ENCODE measurements at places on chromosomes 7 and 10.

GRCh38 chr7:25586513-25586912 lies 358.2 kb upstream of the NPVF start:
- no peak for DNase-seq

DNA sequence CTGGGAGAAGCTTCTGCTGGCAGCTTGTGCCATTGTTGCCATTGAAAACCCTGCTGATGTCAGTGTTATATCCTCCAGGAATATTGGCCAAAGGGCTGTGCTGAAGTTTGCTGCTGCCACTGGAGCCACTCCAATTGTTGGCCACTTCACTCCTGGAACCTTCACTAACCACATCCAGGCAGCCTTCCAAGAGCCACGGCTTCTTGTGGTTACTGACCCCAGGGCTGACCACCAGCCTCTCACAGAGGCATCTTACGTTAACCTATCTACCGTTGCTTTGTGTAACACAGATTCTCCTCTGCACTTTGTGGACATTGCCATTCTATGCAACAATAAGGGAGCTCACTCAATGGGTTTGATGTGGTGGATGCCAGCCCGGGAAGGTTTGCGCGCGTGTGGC lies 220.7 kb downstream of the ADK start:
- no peak for DNase-seq

- no peak for DNase-seq
Measured at GRCh38 chr10:12703126-12703525, 298.4 kb downstream of the CCDC3 start.

DNA sequence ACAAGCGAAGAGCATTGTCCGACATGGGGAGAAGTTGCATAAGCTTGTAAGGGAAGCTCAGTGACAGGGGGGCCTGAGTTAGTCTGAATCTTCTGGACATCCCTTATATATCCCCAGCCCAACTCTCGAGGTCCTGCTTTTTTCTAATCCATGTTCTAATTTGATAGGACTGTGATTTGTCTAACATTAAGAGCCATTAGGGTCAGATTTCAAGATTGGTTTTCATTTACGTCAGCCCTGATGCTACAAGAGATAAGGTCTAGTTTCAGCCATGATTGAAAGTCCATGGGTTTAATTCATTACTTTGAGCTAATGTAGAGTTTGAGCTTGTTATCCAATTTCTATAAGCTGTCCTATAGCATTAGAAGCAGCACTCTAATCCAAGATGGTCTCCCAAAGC lies 20.3 kb downstream of the TLX1 start:
- no peak for DNase-seq

DNA sequence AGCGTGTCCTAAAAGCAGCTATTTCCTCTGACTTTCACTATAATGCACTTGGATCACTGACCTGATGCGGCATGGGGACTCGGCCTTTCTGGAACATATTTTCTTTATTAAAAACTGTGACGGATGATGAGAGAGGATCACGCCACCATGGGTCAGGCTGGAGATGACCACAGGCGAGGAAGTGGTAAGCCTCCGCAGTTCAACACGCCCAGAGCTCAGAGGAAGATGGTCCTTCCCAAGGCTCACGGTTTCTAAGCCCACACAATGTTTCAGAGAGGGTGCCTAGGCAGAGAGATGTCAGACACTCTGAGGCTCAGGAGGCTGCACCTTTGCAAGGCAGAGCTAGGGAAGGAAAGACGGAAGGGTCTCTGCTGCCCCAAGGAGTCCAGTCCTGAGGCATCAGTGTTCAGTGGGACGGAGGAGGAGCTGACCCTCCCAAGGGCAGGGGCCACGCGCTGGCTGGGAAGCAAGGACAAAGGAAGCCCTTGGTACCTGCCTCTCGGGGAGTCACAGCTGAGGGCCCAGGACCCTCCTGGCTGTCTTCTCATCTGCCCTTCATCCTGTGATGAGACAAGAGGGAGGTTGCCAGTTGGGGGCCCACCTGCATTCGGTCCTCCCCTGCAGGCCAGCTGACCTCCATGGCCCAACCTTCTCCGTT lies 9.5 kb downstream of the CHST15 start:
- no peak for DNase-seq

DNA sequence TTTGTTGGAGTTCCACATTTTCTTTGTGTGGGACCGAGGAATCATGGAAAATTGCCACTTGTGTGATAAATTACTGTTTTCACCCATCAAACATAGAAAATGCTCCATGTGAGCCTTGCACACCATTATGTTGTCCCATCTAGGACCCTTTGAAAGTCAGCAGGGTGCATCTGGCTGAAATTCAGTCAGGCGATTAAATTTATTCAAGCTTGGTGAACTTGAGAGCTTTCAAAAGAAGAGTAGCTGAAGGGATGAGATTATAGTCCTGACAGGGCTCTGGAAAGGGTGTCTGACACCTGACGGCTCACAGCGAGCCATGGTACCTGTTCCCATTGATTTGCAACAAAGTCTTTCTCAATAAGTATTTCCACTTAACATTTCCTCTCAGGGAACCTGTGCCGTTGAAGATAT lies 399.7 kb upstream of the ETV1 start:
- no peak for DNase-seq

- DNase-seq = no peak
Measured at GRCh38 chr7:43625453-43625852, 42.5 kb downstream of the STK17A start.

DNA sequence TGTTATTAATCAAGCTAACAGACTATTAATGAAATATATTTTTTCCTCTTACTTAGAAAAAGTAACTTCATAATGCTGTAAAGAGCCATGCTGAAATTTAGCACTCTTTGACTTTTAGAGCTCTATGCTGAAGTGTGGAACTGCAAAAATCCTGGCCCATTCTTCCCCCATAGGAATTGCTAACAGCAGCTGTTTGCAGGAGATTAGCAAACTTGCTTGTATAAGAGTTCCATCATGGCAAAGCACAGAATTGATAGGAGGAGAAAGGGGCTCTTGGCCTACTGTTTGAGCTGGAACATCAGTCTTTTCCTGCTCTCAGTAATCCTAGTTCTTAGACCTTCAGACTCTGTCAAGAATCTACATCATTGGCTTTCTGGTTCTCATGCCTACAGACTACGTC lies 18.3 kb upstream of the GNAT3 start:
- no peak for DNase-seq

GRCh38 chr10:86390337-86391120 lies 23.9 kb upstream of the GRID1 start:
- no peak for DNase-seq

- DNase-seq = no peak
Measured at GRCh38 chr10:33483124-33483815, 148.8 kb upstream of the NRP1 start.

- DNase-seq = peak; percentile 67
Measured at GRCh38 chr7:70700055-70700940, 431.6 kb upstream of the GALNT17 start.

GRCh38 chr10:58570979-58571378 lies 58.3 kb downstream of the BICC1 start:
- DNase-seq = no peak

DNA sequence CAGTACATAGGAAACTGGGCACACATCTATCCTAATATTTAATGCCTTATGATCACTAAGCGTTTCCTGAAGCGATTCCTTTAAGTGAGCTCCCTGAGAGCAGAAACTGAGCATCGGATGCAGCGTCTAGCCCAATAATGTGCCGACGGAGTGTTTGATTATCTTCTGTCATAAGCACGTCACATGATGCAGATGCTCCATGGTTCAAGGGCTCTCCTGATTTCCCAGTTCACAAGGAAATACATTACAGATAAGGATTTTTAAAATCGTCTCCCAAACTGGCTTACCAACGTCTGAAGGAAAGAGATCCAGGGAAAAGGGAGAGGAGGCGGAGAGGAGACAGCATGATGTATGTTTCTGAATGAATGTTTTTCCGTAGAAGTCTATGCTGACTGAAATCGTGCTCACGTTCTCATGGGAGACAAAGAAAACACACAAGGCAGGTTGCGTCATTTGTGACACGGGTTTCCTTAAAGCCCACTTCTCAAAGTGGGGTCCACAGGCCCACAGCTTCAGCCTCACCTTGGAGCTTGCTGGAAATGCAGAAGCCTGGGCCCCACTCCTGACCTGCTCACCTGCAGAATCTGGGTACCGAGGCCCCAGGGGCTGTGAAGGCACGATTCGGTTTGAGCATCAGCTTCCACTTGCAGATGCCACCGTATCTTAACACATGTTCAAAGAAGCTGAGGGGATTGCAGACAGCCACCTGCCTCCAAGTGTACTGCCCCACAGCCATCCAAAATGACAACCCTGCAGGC lies 21.5 kb upstream of the INSIG1 start:
- DNase-seq = no peak

- no peak for DNase-seq
Measured at GRCh38 chr7:47357863-47358262, 224.0 kb downstream of the TNS3 start.

- no peak for DNase-seq
Measured at GRCh38 chr7:101874028-101874427, 56.6 kb downstream of the CUX1 start.

DNA sequence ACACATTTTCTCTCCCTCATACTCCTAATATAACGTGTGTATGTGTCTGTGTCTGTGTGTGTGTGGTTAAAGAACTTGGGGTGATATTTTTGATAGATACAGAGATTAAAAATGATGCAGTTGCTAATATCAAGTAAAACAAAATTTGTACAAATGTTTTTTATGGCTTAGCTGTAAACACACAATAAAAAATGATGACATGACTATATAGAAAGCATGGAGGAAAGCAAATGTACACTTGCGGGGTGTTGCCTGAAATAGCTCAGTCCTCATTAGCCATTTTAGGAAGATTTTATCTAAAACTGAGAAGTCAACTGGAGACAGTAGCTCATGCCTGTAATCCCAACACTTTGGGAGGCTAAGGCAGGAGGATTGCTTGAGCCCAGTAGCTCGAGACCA lies 5.6 kb upstream of the TASOR2 start:
- DNase-seq = no peak

GRCh38 chr7:81457852-81458522 lies 311.9 kb downstream of the HGF start:
- DNase-seq = no peak

- no peak for DNase-seq
Measured at GRCh38 chr7:107725138-107725740, 18.7 kb upstream of the CBLL1 start.

- no peak for DNase-seq
Measured at GRCh38 chr7:50647286-50647980, 82.2 kb upstream of the DDC start.

- no peak for DNase-seq
Measured at GRCh38 chr7:91512958-91513357, 248.7 kb downstream of the FZD1 start.

- DNase-seq = no peak
Measured at GRCh38 chr10:52820309-52820708, 47.7 kb upstream of the MBL2 start.

DNA sequence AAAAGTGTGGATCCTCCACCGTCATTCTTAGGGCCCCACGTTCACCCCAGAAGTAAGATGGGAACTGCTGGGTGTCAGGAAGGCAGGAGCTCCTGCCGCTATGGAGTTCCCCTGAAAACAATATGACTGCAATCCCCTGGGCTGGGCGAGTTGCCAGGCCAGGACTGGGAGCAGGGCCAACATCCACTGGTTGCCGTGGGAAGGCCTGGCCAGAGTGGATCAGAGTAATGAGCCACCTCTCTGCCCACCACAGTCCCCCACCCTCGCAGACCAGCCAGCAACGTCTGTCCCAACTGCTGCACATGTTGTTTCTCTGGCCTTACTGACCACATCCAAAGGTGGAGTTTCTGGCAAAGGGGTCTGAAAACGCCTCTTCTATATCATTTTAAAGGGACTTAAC lies 86.6 kb downstream of the STRA8 start:
- DNase-seq = no peak

DNA sequence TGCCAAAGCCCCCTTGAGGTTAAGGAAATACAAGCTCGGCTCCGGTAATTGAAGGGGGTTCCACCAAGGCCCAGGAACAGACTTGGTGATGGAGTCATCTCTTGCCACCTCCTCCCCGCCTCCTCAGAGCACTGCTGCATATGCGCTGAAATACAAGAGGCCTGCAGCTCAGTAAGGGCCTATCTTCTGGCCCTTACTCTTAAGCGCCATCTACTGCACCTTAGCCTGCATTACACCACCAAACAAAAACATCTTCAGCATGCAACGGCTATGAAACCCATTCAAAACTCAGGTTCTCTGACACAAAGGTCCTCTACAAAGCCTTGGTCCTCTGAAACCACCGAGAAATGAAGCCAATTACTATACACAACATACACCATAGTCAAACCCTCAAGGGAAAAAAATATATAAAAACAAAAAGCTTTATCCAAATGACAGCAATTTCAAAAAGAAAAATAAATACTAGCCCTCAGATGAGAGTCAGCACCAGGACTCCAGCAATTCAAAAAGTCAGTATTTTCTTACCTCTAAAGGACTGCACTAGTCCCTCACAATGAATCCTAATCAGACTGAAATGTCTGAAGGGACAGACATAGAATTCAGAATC lies 176.8 kb upstream of the TBX20 start:
- DNase-seq = peak; percentile 25

- no peak for DNase-seq
Measured at GRCh38 chr10:103855424-103855823, at the start of gene SH3PXD2A. SH3PXD2A (minus strand) TSS chr10:103855576; CDS start chr10:103855266, 310 bp downstream.

GRCh38 chr7:116980354-116980753 lies 27.1 kb downstream of the ST7 start:
- no peak for DNase-seq

GRCh38 chr7:46490406-46490805 lies 569.3 kb upstream of the IGFBP3 start:
- DNase-seq = no peak

DNA sequence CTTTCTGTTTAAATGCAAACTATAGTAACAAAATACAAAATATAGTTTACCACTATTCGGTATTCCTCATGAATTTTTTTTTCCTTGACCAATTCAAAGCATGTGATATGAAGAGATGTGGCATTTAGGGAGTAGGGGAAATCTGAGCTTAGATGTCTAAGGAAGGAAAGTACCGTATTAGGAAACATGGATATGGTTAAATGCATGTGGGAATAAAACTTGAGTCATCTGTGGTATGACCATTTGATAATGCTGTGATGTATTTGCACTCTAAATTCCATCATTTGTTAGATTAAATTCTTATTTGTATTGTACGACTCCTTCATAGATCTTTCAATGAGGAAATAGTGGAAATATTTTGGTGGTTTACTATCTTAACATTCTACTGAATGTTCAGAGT lies 19.7 kb downstream of the AHR start:
- no peak for DNase-seq

DNA sequence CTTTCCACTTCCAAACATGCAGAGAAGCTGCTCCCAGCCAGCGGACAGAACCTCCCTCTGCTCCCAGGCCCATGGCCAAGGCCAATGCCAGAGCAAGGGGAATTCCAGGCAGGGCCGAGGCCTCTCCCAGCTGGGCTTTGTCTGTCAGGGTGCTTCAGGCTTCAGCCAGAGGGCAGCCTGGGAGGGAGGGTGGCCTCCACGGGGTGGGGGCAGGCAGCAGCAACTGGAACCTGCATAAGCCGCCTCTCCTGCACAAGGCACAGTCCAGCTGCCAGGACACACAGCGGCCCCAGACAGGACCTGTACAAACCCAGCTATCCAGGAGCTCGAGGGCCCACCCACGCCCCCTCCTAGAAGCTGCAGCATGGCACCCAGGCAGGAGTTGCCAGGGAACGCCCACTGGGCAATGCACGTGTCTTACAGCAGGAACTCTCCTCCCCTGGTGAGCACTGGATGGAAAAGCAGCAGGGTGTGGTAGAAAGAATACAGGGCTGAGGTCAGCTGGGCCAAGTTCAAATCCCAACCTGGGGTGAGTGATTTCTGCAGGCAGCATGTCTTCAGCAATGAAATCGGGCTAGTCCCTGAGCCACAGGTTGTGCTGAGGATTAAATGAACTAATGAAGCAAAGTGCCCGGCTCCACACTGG lies 7.6 kb downstream of the FAM53B start:
- DNase-seq = no peak

- DNase-seq = no peak
Measured at GRCh38 chr7:90312745-90313144, 8.4 kb downstream of the FAM237B start.
